ENCODE measurements at places on chromosomes 16 and 17. TPM values are rescaled to one million over a fixed set of nuclear protein-coding genes. Genes with fewer than 3 reads are reported as not detected.

Gene ADAP2
- total RNA-seq: not detected

Gene SMIM22
- total RNA-seq: not detected

Gene EXOC3L1
- 2.4 TPM for total RNA-seq

Gene KIF1C
- 132 TPM for total RNA-seq

Gene CDK12
- 24.0 TPM for total RNA-seq

Gene ARSG
- total RNA-seq: 1.5 TPM

Gene CNTNAP1
- 17.1 TPM for total RNA-seq

Gene CHST5
- total RNA-seq: not detected

Gene NT5M
- 0.81 TPM for total RNA-seq

Gene NECAB2
- total RNA-seq: 0.18 TPM

Gene FBXW10B
- total RNA-seq: 0.09 TPM

Gene KIF2B
- not detected for total RNA-seq

Gene ARHGAP44
- total RNA-seq: 0.28 TPM

Gene LPCAT2
- 42.9 TPM for total RNA-seq

Gene SLC4A1
- total RNA-seq: not detected

Gene TPPP3
- total RNA-seq: 0.28 TPM

Gene ST6GALNAC2
- total RNA-seq: not detected

Gene DNAH3
- not detected for total RNA-seq

Gene SDR42E1
- total RNA-seq: 0.66 TPM

Gene PRAC2
- not detected for total RNA-seq

Gene EXOC7
- total RNA-seq: 73.9 TPM

Gene TPSAB1
- total RNA-seq: not detected

Gene GP2
- total RNA-seq: not detected

Gene RHBDL3
- under 0.01 TPM for total RNA-seq

Gene FNDC8
- not detected for total RNA-seq

Gene KRTAP1-5
- not detected for total RNA-seq

Gene LRRC37A
- 1.8 TPM for total RNA-seq

Gene UTS2R
- total RNA-seq: not detected

Gene KRT31
- not detected for total RNA-seq

Gene CCL1
- total RNA-seq: 0.09 TPM

Gene FGF11
- 0.94 TPM for total RNA-seq

Gene CYLD
- 30.2 TPM for total RNA-seq

Gene FZD2
- total RNA-seq: 1.7 TPM

Data from endothelial cell of coronary artery (primary cell).